Activated CD4-positive, alpha-beta T cell treated with anti-CD3 and anti-CD28 coated beads, Interleukin-2, amount 50 U/mL, for 48 hours (primary cell): ENCODE measurements at places on chromosomes 5 and 9.

- no peak for DNase-seq
Observed at GRCh38 chr5:39850291-39850690, 425.5 kb upstream of the DAB2 start.

DNA sequence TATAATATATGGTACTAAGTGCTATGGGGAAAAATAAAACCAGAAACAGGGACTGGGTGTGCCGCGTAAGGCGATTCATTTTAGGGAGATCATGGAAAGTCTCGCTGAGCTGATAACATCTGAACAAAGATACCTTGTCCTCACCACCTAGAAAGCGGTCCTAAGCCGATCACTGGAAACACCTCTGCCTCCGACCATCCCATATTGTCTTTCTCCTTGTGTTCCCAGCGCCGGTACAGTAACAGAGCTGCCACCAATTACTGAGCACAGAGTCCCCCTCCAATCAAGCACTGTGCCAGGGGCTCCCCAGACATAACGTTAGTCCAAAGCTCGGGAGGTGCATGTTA is 704 bp downstream of the CCDC112 start:
- no peak for DNase-seq

DNA sequence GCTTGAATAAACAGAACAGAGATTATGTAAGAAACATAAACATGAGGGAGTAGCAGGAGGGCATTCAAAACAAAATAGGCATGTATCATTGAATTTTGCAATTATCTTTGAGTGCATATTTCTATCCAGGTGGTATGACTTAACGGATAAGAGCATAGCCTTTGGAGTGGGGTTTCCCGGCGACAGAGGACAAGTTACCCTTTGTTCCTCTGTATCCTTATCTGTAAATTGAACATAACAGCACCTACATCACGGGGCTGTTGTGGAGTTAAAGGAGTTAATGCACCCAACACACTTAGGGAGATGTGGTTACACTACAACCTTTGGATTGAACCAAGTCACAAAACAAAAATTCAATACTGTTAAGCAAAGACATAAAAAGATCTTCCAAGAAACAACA is 314.6 kb upstream of the KIF2A start:
- no peak for DNase-seq

GRCh38 chr5:154721481-154722058 is 33.6 kb upstream of the LARP1 start:
- no peak for DNase-seq

GRCh38 chr9:95573463-95573862 is 56.7 kb upstream of the PTCH1 start:
- no peak for DNase-seq

DNA sequence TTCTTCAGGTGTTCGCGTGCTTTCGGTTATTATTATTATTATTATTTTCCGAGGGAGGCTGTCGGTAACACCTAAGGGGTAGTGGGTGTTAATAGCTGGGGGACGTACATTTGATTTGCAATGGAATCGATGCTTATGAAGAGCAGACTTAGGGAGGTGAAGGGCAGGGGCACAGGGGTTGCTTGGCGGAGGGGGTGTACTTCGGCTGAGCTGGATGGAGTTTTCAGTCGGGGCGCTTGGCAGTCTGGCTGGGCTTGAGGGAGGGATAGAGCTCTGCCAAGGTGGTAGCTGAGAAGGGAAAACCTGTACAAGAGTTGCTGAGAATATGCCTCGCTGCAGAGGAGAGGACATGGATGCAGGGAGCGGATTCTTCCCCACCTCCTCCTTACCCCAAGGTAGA is 617 bp upstream of the PTPRD start:
- DNase-seq, result no peak

DNA sequence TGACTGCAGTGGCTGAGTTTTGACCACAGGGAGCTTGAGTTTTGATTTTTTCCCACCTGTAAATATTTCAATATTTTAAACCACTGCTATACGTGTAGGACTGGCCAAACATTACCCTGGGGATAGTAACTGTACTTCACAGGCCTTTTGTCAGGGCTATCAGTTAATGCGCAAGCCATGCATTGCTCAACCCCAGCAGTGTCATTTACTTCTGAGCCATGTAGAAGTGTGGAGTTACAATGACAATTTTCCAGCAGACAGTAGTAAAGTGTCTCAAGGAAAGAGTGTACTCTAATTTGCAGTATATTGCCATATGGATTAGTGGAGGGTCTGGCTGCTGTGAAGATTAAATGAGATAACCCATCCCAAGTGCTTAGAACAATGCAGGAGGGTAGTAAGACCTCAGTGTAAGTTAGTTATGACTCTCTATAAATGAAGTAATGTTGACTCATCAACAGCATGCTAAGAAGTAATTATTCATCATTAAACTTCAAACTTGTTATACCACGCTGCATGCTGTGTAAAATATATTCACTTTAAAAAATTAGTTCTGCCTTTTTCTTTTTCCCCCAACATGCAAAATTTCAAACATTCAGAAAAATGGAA is 489.2 kb downstream of the KDM4C start:
- DNase-seq, result no peak

DNA sequence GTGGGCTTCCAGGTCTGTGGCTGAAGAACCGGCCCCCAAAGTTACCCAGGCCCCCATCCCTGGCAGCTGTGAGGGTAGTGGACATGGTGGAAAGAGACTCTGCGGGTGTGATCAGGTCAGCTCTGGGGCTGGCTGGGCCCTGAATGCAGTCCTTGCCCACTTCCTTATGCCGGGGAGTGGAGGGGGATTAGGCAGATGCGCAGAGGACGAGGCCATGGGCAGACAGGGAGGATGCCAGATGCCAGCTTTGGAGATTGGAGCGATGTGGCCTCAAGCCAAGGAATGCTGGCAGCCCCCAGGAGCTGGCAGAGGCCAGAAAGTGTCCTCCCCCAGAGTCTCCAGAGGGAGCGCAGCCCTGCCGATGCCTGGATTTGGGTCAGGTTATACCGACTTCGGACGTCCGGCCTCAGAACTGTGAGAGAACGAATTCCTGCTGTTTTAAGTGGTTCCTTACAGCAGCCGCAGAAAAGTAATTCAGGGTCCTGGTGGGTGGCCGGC is 69.8 kb downstream of the ADAMTS2 start:
- no peak for DNase-seq

DNA sequence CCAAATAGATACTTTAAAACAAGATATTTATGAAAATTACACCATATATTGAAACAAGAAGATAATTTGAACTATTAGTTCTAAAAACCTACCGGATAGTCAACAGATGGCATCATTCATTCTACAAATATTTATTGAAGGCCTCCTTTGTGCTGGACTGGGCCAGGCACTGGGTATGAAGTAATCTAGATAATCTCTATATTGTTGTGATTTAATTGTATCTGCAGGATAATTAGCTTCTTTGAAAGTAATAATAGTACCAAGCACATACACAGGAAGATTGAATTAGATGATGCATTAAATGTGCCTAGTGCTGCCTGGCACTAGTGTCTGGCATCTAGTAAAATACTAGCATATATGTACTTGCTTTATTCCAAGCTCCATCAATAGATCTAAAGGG is 735.2 kb upstream of the DMAC1 start:
- no peak for DNase-seq
